B cell (primary cell): ENCODE measurements at places on chromosomes 12 and 14.

- DNase-seq: no peak
These were observed 68.8 kb downstream of the RERG start for GRCh38 chr12:15152456-15152855.

DNA sequence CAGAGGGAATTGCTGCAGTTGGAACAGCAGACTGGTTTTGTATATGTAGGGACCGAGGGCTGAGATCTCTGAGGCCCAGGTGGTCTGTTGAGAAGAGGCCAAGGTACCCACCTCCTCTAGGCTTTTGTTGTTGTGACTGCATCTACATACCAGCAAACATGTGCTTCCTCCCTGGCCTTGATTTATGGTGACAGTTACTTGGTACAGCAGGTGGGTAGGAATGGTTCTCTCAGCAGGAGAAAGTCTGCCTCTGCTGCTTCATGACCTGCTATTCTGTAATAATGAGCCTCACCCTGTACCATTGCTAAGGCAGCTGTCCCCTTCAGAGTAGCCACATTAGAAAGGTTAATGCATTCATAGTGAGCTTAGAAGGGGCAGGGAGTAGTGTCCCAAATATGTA, 196.7 kb upstream of the PELI2 start:
- no peak for DNase-seq

DNA sequence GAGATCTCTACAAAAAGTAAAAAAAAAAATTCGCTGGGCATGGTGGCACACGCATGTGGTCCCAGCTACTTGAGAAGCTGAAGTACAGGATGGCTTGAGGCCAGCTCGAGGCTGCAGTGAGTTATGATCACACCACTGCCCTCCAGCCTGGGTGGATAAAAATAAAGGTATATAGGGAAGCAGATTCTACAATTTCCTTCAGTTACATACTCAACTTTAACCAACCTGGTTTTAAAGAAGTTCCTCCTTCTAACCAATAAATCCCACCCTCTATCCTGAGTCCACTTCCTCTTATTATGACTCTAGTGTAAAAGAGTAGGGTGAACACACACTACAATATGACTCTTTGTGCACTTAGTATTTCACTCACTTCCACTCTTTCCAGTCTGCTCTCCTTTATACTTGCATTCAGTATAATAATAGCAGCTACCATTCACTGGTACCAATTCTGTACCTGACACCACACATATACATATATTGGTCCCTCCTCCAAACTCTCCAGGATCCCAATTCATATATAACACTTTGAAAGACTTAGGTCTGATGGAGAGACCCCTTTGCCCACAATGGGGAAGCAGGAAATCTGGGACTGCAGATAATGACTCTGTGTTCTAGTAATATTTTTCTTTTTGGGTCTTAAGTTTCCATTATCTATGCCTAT, 2.3 kb downstream of the ARF3 start:
- DNase-seq: peak; percentile 45

DNA sequence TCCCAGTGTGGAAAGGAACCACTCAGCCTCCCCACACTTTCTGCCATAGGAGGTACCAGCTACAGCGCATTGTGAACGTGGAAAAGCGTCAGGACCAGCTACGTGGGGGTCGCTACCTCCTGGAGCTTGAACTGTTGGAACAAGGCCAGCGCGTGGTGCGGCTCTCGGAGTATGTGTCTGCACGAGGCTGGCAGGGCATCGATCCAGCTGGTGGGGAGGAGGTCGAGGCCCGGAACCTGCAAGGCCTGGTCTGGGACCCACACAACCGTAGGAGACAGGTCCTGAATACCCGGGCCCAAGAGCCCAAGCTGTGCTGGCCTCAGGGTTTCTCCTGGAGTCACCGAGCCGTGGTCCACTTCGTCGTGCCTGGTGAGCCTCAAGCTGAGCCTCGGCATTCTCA, 96.8 kb downstream of the B4GALNT3 start:
- DNase-seq: no peak

GRCh38 chr12:119621878-119622277, 28.3 kb downstream of the TMEM233 start:
- DNase-seq: no peak

DNA sequence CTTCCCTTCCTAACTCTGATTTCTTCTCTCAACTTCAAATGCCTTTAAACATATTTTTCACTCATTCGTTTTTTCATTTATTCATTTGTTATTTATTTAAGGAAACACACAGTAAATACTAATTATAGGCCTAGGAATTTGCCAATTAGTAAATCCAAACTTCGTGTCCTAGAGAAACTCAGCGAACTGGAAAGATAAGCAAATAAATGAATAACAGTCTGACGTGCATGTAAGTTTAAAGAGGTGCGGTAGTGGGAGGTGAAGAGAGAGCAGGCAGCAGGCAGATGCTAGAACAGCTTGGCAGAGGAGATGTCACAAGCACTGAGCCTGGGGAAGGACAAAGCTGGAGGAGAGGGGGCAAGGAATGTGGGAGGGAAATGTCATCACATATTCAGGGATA, 228.2 kb downstream of the DPY19L2 start:
- no peak for DNase-seq

GRCh38 chr12:116962197-116962596, 51.4 kb downstream of the FBXW8 start:
- DNase-seq: no peak

GRCh38 chr14:85947461-85948139, 417.7 kb downstream of the FLRT2 start:
- no peak for DNase-seq

GRCh38 chr14:105139212-105139825, 29.3 kb downstream of the JAG2 start:
- no peak for DNase-seq

DNA sequence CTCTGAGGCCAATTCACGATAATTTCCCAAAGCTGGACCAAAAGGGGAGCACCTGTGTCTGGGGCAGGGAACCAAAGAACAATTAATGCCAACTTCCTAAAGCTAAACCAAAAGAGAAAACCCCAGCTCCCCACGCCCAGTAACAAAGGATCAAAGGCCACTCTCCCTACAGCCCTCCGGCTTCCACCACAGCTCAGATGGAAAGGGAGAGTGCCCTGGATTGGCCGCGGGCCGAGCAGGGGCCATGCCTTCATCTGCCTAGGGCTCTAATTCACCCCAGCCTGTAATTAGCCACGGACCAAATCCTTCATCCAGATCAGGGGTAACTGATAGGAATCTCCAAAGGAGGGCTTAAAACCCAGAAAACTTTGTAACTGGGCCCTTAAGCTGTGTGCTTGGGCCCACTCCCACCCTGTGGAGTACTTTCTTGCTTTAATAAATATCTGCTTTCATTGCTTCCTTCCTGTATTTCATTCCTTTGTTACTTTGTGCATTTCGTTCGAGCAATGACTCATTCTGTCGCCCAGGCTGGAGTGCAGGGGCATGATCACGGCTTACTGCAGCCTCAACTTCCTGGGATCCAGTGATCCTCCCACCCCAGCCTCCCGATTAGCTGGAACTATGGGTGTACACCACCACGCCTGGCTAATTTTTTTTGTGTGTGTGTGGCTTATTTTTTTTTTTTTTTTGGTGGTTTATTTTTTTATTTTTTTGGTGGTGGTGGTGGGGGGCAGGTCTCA, 65.5 kb upstream of the PPP4R3A start:
- no peak for DNase-seq

- no peak for DNase-seq
These were observed 465.4 kb upstream of the MDGA2 start for GRCh38 chr14:48140804-48141203.

DNA sequence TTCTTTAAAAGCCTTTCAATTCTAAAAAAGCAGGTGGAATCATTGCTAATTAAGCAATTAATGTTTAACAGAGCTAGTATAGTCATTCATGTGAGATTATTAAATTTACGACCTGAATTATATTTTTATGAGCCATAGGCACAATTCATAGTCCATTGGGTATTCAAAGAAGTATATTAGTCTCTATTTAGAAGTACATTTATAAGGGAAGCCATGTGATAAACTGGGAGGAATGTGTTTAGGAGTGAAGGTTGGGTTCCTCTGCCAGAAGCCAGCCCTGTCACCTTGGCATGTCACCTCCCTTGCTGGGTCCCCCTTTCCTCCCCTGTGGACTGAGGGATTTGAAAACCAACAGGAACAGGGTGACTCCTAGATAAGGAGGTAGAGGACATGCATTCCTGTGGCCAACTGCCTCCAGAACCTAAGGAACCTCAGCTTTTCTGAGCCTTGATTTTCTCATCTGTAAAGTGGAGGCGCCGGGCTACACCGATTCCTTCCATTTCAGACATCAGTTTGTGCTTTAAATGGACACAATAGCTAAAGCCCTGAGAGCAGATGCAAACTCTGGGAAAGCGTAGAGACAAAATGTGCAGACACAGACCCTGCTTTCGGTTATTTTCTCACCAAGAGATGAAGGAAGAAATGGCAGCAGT, 5.4 kb upstream of the KRT2 start:
- DNase-seq: no peak

GRCh38 chr12:128813392-128813791, 10.4 kb downstream of the SLC15A4 start:
- DNase-seq: no peak

DNA sequence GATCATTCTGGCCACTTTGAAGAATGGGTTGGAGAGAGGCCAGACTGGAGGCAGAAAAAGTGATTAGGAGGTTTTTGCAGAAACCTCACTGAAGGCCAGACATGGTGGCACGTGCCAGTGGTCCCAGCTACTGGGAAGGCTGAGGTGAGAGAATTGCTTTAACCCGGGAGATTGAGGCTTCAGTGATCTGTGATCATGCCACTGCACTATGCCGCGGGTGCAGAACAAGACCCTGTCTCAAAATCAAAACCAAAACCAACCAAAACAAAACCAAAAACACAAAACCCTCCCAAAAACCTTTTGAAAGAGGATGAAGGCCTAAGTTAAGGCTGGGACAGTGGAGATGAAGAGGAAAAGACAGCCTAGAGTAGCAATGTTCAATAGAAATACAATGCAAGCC, 15.2 kb upstream of the CFAP54 start:
- DNase-seq: no peak

- no peak for DNase-seq
These were observed 54.9 kb downstream of the SPATS2 start for GRCh38 chr12:49422114-49422513.

DNA sequence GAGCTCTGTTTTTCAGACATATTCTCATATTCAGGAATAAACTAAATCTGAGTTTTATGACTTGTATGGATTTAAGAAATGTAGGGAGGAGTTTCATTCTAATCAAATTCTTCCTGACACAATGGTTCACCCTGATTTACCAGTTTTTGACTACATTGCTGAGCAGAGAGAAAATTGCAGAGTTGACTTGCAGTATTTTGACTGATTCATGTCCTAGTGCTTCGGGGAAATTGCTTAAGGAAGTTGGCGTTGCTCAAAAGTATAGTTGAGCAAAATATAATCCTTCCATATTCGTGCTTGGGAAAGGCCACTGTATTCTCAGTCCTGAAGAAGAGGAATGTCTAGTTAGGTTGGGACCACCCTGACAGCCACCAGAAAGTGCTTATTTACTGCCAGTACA, 1.3 kb upstream of the TWF1 start:
- DNase-seq: no peak

DNA sequence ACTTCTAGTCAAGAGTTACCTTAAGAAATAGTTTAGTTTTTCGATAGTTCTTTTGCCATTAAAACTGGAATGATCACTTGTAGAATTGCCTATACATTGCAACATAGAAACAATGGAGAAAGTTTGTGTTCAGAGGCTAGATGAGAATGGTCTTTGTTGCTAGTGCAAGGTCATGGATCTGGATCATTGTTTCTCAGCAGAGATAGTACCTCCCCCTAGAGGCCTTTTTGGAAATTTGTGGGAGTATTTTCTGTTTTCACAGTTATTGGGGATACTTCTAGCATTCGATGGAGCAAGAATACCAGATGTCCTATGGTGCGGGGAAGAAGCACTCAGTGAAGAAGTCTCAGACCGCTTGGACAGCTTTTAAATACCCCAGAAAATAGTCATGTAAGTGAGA, 138.8 kb upstream of the HMGA2 start:
- DNase-seq: no peak

DNA sequence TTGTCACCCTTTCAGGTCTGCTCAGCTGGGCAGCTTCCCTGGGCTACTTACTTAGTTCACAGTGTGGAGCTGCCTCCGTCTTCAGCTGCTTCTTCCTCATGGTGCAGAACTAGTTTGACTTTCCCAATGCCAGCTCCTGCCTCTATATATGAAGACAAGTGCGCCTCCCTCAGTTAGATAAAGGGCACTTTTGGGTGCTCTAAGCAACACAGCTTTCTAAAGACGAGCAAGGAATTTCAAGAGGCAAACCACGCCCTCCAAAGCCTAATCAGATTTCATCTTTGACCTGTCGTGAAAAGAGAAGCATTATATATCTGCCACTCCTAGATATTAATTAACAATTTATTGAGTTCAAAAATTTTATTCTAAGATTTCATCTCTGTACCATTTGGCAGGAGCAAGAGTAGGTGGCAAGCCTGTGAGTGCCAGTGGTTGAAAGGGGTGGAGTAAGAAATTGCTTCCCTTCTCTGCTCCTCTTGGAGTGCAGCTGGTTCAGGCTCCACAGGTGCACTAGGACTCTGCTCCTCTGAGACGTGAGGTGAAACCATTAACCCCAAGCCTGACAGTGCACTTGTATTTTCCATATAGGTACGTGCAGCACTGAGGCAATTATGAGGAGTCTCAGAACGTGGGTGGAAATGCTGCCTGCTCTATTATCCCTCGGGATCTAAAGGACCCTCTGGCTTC, 2.1 kb upstream of the SLC11A2 start:
- peak; percentile 26 for DNase-seq

DNA sequence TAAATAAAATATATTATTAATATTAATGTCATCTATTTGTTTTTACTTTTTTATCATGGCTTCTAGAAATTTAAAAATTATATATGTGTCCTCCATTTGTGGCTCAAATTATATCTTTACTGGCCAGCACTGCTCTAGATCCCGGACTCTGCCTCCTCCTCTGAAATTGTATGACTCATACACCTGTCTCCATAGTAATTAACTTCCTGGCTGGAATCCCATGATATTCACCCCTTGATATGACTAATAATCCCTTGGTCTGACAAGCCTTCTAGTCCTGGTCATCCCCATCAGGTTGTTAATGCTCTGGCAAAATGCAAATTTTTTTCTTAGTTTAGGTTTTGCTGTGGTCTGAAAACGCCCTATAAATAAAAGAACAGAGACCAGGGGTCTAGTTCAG, 116.2 kb downstream of the BMP4 start:
- no peak for DNase-seq

GRCh38 chr12:67410246-67410645, 141.1 kb downstream of the CAND1 start:
- no peak for DNase-seq

DNA sequence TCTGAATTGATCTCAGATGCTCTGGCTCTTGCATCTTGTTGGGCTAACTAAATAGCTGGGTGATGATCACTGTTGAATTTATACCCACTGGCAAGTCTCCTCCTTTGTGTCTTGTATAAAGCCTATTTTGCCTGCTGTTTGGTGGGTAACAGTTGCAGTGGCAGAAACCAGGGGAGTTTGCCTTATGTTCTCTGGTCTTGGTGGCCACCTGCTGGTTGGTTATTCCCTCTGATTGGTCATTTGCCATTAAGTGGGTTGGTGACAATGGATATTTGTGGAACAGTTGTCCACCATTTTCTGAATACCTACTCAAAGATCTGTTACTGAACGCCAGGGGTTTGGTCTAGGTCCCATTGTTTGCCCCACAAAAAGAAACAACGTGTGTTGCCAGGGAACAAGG, 52.1 kb downstream of the AVPR1A start:
- no peak for DNase-seq
